ENCODE measurements at places on chromosomes 3 and 15.

- no peak for DNase-seq
Observed at GRCh38 chr3:124814620-124815421, 72.3 kb downstream of the ITGB5 start.

- no peak for DNase-seq
Observed at GRCh38 chr3:70800951-70801350, 488.5 kb upstream of the MDFIC2 start.

- no peak for DNase-seq
Observed at GRCh38 chr3:12138044-12138443, 20.7 kb downstream of the TIMP4 start.

- no peak for DNase-seq
Observed at GRCh38 chr15:29141308-29142128, 128.1 kb downstream of the NSMCE3 start.

- no peak for DNase-seq
Observed at GRCh38 chr3:155013427-155013826, 66.7 kb upstream of the MME start.

DNA sequence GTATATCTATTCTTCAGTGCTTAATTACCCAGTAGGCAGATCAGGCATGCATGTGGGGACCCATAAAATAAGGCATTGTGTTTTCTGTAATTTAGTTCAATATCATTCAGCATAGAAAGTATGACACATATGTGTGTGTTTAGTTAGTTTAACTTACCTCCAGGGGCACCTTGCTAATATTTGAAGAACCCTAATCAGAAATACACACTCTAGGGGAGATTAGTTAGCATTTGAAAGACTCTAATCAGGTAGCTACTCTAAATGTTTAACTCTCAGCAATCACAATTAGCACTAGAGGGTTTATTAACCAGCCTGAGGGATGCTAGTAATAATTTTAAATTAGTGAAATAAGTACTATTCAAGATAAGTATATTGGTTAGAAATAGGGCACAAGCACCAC is 104.5 kb downstream of the ECT2 start:
- DNase-seq = no peak

DNA sequence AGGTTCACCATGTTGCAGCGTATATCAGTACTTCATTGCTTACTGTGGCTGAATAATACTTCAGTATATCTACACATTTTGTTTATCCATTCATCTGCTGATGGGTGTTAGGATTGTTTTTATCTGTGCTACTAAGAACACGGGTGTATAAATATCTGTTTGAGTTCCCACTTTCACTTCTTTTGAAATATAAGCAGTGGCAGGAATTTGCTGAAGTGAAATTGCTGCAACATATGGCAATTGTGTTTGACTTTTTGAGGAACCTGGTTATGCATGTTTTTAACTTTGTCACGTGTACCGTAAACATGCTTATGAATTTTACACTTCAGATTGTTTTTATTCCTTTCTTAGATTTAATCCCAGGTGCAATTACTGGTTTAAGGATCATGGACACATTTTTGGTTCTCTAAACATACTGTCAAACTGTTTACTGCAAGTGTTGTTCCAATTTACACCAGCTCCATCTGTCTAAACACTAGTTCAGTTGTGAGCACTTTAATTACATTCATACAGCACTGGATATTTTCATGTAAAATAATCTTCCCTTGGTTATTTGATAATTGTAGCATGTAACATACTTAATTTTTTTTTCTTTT is 23.1 kb downstream of the TRAK1 start:
- no peak for DNase-seq

- no peak for DNase-seq
Observed at GRCh38 chr3:157589211-157589610, 86.0 kb upstream of the VEPH1 start.

DNA sequence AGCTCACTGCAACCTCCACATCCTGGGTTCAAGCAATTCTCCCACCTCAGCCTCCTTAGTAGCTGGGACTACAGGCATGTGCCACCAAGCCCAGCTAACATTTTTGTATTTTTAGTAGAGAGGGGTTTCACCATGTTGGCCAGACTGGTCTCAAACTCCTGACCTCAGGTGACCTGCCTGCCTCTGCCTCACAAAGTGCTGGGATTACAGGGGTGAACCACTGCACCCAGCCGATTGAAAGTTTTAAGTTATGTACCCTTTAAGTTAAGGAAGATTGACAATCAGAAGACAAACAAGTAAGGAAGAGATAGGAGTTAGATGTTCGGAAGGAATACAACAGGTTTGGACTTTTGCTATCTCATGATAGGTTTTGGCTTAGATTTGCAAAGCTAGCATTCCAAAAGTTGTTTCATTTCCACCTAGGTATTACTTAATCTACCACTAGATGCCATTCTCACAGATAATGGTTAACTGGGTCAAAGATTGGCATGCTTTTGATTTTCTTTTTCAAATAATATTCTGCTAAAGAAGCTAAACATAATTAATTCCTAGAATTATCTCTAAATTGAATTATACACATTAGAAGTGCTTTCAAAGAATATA is 35.0 kb downstream of the GATM start:
- no peak for DNase-seq

Measured in NCI-H1417 treated with DMSO at 0.1 percent for 48 hours (cell line).